ENCODE measurements at places on chromosomes 6 and 20.

DNA sequence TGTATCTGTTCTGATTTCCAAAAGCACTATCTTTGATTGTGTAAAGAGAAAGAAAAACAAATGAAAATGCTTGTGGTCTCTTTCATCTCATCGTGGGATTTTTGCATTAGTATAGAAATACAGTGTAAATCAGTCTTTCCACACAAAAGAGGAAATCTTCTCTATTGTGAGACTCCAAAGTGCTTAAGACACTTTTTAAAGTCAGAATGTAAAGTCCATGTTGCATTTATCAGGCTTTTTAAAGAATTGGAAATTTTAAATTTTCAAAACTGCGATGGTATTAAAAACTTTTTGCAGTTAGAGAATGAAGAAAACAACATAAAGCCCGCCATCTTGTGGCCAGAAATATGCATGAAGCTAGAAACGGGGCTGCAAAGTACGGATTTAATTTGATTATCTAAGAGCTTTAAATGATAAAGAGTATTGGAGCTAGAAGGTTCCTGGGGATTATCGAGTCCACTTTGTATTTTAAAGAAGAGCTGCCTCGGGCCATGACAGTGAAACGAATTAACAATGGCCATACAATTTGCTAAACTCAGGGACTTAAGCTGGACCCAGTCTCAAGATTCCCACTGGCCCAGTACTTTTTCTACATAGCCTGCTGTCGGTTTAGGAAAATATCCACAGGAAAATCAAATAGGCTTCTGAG lies 339.6 kb downstream of the ARHGAP18 start:
- DNase-seq: peak; percentile 44

GRCh38 chr6:137698636-137699030 lies 168.4 kb upstream of the TNFAIP3 start:
- no peak for DNase-seq

DNA sequence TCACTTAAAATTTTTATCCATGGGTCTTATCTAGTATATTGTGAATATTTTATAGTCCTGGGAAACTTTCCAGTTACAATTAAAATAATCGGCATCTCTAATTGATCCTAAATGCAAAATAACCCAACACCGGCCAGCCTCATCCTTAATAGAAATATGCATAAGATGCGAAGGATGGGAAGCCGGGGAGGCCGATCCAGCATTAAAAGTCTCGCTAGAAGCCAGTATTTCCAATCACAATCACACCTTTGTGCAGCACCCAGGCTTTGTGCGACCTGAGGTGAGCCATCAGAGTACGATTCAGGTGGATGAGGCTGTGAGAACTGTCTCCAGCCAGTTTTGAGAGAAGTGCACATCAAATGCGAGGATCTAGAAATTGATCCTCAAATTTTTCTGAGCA lies 65.4 kb downstream of the EZR start:
- no peak for DNase-seq

GRCh38 chr20:34581341-34582184 lies 23.0 kb downstream of the MAP1LC3A start:
- no peak for DNase-seq

- no peak for DNase-seq
These were observed 3.8 kb downstream of the SLC44A4 start for GRCh38 chr6:31874836-31875572.

DNA sequence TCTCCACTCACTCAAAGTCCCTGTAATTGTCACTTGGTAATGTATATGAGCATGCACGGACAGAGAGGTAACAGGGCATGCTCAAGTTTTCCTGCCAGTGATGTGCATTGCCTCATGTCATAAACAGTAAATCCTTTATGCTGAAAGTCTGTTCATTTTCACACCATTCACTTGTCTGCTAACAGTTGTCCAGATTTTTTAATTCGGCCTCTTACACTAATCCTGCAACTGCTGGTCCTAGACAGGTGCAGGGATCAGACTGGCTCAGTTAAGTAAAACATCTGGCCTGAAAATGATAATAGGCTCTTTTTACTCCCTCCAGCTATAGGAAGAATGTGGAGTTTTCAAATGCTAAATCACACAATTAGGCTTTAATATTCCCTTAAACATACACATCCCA lies 185.4 kb upstream of the VGLL2 start:
- DNase-seq: no peak

- DNase-seq: no peak
These were observed 438.1 kb downstream of the BCKDHB start for GRCh38 chr6:80544555-80544954.

GRCh38 chr6:95099410-95099809 lies 477.9 kb upstream of the MANEA start:
- DNase-seq: no peak

GRCh38 chr6:6795393-6795792 lies 206.9 kb downstream of the LY86 start:
- DNase-seq: no peak

GRCh38 chr6:89368999-89369398 lies 16.5 kb upstream of the UBE2J1 start:
- no peak for DNase-seq

DNA sequence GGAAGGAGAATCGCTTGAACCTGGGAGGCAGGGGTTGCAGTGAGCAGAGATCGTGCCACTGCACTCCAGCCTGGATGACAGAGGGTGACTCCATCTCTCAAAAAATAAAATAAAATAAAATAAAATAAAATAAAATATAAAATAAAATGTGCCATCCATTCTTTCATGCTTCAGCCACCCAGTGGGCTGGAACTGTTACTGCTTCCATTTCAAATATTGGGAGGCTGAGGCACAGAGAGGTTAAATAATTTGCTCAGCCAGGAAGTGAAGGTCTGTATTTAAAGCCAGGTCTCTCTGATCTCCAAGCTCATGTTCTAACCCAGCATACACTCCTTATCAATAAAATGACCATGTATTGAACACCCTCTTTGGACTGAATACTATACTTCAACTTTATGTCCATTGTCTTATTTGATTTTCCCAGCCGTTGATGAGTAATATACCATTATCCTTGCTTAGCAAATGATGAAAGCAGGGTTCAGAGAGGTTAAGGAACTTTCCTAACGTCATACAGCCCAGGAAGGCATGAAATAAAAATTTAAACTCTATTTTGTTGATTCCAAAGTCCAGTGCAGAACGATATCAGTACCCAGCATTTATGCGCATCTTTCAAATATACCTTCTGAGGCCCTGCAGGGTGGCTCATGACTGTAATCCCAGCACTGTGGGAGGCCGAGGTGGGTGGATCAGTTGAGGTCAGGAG lies 25.8 kb upstream of the SLC9A8 start:
- DNase-seq: no peak

DNA sequence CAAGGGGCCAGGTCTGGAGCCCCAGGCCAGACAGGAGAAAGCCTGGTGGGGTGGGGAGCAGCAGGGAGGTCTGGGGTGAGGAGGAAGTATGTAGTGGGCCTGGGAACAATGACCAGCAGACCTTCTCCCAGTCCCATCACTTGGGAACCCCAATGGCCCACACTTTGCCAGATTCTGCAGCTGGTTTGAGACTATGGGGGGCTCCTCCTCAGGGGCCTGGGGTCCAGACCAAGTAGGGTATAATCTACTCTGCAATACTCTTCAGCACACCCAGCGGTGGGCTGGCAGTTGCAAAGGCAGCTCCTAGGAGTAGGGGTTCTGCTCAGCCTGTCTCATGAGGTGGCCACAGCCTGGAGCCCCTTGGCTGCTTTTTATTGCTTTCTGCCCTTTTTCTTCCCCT lies 52.8 kb downstream of the NPEPL1 start:
- no peak for DNase-seq

GRCh38 chr6:159122453-159122852 lies 46.7 kb upstream of the FNDC1 start:
- no peak for DNase-seq

- no peak for DNase-seq
These were observed 5.6 kb downstream of the NR2E1 start for GRCh38 chr6:108171291-108171917.

GRCh38 chr6:13709689-13710551 lies 1.7 kb downstream of the RANBP9 start:
- peak; percentile 62 for DNase-seq

DNA sequence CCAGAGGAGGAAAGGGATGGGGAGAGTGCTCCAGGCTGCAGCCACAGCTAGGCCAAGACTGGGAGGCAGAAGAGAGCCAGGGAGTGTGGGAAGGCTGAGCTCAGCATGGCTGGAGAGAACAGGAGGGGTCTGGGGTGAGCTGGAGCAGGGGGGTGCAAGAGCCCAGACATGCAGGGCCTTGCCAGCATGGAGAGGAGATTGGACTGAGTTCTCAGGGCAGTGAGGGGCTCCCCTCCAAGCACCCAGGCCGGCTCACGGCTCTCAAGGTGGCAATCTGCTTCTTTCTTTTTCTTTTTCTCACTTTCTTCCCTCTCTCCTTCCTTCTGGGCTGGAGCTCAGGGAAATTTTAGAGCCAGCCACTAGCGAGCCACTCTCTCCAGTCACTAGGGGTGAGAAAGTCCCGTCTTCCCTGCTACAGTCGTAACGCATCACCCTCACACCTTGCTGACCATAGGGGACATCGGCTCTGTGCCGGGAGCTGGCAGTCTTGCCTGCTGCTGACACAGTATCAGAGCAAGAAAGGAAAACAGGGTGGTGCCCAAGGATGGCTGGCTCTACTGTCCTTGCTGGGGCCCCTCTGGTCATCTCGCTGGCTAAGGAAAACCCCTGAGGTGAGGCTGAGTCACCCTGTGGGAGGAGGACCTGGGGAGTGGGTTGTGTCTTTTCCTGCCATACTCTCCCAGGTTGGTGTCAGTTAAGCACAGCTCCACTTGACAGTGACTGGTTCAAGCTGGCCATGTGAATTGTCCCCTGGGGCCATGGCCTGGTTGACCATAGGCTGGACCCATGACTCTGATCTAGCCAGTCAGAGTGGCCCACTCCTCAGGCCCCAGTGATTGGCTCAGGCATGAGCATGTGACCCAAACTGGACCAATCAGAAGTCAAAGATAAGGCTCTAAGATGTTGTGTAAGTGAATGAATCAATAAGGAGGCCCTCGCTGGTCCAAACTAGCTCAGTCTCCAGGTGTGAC lies 135.1 kb upstream of the PMEPA1 start:
- no peak for DNase-seq

GRCh38 chr6:141426400-141426980 lies 706.2 kb upstream of the GJE1 start:
- DNase-seq: no peak

DNA sequence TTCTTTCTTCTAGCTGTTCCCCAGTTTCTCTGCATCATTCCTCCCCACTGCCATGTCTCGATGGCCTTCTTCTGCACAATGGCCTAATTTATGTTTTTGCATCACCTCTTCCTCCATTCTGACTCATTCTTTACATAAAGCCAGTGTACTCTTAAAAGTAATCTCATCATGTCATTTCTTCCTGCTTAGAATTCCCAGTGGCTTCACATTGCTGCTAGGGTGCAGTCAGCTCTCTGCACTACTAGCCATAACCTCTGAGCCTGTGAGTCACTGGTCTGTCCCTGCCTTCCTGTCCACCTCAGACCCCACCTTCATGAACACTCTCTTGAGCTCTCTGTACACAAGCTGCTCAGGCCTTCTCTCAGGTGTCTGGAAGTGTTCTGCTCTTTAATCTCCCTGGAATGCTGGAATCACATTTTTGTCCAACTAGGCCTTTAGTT lies 24.1 kb upstream of the TRIM27 start:
- DNase-seq: no peak

DNA sequence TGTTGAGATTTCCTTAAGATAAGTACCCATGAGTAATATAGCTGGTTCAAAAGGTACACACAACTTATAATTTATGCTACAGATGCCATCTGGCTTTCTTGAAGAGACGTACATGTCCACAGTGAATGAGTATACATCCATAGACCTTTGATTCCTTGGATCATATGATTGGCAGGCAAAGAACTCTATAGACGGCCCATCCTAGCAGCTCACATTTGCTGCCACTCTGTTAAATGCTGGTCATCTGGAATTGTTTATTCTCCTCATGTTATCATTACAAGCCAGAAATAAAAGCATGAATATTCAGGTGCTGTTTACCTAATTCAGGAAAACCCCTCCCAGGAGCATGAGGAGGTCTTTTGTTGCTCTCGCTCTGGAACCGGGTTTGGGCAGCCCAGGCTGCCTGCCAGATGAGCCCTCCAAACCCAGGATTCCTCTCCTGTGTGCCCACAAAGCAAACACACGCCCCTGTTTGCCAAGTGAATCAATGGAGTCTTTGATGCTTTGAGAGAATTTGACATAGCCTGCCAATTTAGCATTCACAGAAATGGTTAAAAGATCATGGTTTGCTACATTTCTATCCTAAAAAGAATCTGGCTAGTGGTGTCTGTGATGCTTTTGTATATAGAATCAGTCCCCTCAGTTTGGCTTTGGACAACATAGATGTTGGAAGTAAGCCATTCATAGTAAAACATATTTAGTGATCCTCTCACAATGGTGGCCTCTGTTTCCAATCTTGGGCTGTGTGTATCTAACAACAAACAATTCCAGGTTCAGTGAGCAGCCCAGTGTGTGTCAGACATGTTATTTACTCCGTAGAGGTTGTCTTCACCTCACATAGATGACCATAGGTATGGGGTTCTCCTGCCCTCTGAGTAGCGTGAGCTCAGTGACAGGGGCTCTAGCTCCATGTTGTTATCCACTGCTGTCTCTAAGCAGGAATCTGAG lies 17.5 kb upstream of the PLCG1 start:
- no peak for DNase-seq

DNA sequence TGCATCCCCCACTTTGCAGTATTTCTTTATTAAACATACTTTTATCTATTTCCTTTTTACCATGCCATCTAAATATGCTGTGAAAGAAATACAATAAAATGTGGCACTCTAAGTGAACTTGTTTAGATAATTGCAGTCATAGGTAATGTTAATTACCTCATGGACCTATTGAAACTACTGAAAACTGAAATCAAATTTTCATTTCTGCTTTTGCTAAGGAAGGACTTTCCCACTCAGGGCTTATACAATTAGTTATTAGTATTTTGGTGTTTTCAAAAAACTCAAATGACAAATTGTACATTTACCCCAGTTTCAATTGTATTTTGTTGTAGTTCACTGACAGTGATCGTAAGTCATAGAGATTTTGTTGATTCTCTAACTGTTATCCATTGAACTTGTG lies 88.4 kb downstream of the ID4 start:
- DNase-seq: no peak

GRCh38 chr6:36610041-36610955 lies 16.1 kb downstream of the SRSF3 start:
- no peak for DNase-seq

DNA sequence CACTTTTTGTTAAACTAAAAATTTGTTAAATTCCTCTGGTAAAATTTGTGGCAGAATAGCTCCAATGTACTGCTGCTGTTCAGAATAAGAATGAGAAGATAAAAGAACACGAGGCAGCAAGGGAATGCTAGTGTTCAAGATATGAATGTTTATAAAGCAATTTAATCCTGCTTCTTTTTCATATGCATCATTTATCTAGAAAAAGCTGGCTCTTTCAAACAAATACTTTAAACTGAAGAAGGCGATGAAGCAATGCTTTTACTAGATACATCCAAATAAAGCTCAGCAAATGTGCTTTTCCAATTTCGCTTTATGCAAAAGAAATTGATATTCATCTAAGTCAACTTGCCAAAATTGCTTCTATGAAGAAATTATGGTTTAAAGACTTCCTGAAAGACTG lies 66.5 kb downstream of the COL9A1 start:
- no peak for DNase-seq

- no peak for DNase-seq
These were observed 36.1 kb upstream of the FBXO30 start for GRCh38 chr6:145850671-145851070.

GRCh38 chr20:53748176-53748575 lies 154.5 kb upstream of the ZNF217 start:
- DNase-seq: no peak

- no peak for DNase-seq
These were observed 220.2 kb downstream of the FUT9 start for GRCh38 chr6:96235927-96236326.
